ENCODE measurements at places on chromosomes 1 and 21.

DNA sequence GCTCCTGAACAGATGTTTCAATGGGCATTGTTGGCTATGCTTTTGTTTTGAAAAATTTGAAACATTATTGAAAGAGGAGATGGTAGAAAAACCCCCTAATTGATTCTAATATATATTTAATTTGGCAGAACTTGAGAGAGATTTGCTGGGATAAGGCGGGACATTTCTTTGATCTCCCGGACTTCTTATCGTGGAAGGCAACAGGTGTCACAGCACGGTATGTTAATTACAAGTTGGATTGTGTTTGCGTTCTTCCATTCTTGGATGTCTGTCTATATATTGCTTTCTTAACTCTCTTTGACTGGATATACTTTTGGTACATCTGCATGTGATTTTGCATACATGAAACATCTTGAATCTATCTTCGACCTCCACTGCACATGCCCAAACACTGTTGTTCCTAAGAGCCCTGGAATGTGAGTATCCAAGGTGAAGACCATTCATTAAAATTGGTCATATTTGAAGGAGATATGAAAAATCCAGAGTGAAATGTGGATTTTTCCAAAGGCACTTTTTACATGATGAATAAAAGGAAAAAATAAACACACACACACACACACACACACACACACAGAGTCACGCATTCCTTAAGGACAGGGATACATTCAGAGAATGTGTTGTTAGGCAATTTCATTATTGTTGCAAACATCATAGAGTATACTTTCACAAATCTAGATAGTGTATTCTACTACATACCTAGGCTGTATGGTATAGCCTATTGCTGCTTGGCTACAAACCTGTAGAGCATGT is 81.9 kb downstream of the FGGY start:
- no peak for DNase-seq

GRCh38 chr1:20597650-20598049 is 8.8 kb downstream of the CDA start:
- DNase-seq, result no peak

DNA sequence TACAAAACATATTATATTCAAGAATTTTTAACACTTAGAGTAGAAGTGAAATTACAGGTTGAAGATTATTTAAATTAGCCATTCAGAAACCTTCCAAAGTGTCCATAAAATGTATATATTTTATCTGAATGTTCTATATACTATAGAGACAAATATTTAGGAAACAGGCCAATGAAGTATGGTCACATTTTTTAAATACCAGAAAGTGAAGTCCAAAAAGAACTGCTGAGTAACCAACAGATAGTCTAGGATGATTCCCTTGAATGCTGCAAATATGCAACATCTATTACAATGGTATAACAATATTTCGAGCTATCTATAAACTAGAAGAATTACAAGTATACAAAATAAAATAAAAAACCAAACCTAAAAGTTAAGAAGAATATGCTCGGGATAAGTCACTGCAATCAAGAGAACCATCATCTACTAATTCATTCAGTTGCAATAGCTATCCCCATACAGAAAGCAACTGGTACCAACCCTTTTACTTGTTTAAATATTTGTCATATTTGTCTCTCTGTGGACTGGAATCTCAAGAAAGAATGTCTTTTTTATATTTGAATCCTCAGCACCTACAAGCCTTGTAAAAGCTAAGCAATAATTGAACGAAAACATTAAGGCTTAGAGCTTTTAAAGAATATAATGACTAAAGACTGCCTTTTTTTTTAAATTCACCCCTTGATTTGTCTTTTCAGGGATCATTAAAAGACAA is 8.1 kb downstream of the ODF2L start:
- DNase-seq, result no peak

GRCh38 chr1:213584272-213584671 is 403.5 kb upstream of the PROX1 start:
- no peak for DNase-seq

DNA sequence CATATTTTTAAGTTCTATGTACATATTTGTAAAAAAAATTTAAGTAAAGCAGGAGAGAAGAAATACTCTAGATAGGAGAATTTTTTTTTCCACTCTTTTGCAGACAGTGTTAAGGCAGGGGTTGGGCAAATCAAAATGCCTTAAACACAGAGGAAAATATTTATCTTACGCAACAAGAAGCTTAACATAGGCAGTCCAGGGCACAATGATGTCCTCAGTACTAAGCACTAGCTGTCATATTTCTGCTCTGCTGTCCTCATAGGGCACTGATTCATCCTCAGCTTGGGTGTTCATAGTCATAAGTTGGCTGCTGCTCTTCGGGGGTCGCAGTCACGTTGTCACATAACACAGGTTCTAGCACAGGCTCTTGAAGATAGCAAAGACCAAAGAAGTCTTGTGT is 247.4 kb downstream of the PTBP2 start:
- DNase-seq, result no peak

GRCh38 chr1:115717541-115717940 is 51.0 kb downstream of the CASQ2 start:
- no peak for DNase-seq

DNA sequence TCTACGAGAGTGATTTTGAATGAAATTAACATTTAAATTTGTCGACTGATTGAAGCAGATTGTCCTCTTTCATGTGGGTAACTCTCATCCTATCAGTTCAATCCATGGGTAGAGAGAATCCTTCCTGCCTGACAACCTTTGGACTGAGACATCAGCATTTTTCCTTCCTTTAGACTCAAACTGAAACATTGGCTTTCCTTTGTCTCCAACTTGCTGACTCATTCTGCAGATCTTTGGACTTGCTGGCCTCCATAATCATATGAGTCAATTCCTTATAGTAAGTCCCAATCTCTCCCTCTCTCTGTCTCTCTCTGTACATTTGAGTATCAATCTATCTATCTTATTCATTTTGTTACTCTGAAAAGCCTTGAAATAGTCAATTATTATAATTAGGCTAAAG is 416.7 kb downstream of the LRRIQ3 start:
- no peak for DNase-seq

- DNase-seq, result no peak
Observed at GRCh38 chr21:41065539-41065938, 102.4 kb upstream of the BACE2 start.

Data from NCI-H187 (cell line).